Activated T-helper 1 cell treated with anti-CD3 and anti-CD28 coated beads, Interleukin-2, amount 50 U/mL, for 16 hours (primary cell): ENCODE measurements at places on chromosomes 2 and 18.

DNA sequence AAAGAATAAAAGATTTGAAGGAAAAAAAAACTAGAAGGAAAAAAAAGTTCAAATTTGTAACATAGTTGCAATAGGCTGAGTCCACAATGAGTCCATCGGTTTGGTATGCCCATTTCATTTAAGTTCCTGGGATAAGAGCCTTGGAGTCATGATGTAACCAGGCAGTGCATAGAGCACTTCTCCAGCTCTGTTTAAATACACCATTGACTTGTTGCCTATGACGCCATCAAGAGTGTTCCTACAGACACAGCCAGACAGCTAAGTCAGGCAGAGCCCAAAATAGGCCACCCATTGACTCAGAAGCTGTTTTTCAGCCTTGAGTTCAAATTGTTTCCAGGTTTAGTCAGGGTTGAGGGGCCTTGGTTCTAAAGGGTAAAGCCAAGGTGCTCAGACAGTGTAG is 44.9 kb downstream of the SOCS6 start:
- DNase-seq = no peak

DNA sequence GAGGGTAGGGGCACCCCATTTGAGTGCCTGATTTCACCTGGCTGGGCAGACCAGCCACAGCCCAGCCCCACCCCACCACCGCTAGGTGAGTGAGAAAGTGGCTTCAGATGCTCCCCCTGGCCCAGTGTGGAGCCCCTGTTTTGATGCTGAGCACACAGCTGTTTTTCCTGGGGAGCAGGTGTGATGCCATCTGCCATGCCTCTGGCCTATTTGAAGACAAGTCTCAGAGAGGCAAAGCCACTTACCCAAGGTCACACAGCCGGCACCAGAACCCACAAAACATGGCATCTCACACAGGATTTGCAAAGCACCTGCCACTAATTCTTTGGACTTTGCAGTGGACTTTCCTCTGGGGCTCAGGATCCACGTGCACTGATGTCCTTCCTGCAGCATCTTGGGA is 131.3 kb downstream of the INHBB start:
- DNase-seq = no peak

DNA sequence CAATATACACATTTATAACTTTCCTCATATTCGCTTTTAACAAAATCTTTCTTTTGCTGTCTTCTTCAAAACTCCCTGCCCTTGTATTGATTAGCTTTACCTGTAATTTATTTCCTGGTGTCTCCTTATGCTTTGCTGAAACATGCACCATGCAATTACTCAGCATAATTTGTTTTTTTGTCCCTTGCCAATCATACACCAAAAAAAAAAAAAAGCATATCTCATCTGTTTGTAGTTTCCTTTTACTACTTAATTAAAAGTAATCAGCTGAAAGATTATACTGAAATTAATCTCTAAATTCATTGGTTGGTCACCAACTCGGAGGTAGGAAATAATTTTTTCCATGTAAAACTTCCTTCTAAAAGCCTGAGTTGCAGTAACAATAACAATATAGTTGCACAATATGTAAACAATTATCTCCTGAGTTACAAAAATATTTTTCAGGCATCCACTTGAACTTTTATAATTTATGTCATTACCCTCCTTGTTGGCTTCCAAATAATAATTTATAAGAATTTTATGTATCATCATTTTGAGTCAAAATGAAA is 53.0 kb upstream of the ROCK1 start:
- DNase-seq = no peak

GRCh38 chr2:163602196-163602595 is 133.6 kb downstream of the FIGN start:
- no peak for DNase-seq

DNA sequence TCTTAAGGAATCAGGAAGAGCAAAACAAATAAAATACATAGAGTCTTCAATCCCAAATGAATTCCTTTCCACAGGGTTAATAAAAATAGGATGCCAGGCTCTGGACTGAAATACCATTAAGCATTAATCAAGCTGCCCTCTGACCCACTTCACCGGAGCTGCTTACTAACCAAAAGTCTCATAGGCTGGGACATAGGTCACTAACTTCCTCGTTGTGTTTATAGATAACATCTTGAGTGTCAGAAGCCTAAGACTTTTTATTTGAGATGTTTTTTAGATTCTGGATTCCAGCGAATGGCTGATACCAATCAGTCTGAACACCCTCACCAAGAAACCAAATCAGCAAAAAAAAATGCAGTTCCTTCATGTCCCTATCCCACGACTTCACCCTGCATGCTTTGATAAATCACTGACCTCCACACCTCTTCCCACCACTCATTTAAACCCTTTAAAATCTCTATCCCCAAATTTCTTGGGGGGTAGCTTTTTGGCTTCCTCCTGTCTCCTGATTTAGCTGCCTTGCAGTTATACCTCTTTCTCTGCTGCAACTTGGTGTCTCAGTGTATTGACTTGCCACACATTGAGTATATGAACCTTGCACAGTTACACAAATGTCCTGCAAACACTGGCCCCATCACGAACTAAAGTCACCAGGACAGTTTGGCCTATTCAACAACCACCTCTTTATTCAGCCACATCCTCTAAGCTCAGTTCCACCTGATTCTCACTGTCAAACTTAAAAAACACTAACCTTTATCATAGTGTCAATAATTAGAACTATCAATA is 399.3 kb downstream of the METTL4 start:
- DNase-seq = no peak

DNA sequence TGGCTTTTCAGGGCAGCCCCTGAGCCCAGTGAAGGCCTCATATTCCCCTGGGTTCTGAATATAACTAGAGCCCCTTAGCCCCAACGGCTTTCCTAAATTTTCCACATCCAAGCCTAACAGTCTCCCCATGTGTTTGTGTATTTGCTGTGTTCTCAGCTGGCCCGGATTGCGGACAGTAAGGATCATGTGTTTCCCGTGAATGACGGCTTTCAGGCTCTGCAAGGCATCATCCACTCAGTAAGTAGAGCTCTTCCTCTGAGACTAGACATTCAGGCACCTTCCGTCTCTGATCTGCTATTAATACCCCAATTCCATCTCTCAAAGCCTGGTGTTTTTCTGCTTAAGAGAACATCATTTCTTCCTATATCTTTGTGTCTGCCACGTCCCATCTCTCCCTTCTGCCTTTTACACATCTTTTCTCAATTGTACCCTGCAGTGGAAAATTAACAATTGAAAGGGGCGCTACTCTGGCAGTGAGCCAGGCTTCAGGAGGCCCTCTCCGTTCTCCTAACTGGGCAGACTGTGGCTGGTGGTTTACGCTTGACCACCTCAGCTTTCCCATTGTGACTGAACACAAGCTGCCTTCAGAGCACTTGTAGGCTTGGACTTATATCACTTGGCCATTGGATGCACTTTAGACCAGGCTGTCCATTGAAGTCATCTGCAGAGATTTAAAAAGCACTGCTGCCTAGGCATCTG is 64.4 kb downstream of the ANTXR1 start:
- no peak for DNase-seq

GRCh38 chr2:193566276-193566675 is 1371.5 kb upstream of the TMEFF2 start:
- DNase-seq = no peak

DNA sequence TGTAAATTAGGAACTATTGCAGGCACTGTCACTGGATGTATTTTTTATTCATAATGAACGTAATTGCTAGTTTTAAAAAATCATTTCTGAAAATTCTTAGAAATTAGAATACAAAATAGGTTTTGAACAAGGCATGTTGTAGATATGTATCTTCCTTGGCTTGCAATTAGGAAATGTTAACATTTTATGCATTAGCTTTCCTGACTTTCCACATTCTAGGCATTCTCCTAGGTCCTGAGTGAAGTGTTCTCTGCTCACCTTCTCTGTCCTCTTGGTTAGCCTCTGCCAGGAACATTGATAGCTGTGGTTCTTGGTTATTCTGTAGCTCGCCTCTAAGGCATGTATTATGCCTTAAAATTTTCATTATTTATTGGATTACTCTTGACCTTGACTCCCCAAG is 130.3 kb downstream of the FHOD3 start:
- DNase-seq = no peak

- no peak for DNase-seq
Observed at GRCh38 chr2:20012282-20013125, at the start of gene MATN3. MATN3 (minus strand) TSS chr2:20012668; CDS start chr2:20012631, 37 bp downstream.

- DNase-seq = no peak
Observed at GRCh38 chr2:203592470-203592869, 57.4 kb upstream of the RAPH1 start.

DNA sequence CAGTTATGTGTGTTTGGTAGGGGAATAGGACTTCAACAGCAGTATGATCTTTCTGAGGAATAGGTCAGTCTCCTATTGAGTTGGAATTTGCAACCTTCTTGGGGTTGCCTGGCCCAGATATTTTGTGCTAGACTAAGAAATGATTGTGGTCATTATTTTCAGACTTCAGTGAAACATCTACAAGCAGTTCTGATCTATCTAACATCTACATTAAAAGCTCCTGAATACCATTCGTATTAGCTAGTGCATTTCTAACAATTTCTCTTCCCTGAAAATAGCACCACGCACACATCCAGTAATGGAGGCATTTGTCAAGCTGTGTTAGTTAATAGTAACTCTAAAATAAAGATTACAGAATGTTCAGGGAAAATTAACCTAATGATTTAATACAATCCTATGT is 179.3 kb downstream of the FIGN start:
- DNase-seq = no peak

- no peak for DNase-seq
Observed at GRCh38 chr2:101889460-101890098, 102.2 kb upstream of the IL1R2 start.

- DNase-seq = no peak
Observed at GRCh38 chr2:129361688-129362087, 617.8 kb upstream of the RAB6C start.

GRCh38 chr2:433216-433615 is 145.3 kb upstream of the ALKAL2 start:
- DNase-seq = no peak

DNA sequence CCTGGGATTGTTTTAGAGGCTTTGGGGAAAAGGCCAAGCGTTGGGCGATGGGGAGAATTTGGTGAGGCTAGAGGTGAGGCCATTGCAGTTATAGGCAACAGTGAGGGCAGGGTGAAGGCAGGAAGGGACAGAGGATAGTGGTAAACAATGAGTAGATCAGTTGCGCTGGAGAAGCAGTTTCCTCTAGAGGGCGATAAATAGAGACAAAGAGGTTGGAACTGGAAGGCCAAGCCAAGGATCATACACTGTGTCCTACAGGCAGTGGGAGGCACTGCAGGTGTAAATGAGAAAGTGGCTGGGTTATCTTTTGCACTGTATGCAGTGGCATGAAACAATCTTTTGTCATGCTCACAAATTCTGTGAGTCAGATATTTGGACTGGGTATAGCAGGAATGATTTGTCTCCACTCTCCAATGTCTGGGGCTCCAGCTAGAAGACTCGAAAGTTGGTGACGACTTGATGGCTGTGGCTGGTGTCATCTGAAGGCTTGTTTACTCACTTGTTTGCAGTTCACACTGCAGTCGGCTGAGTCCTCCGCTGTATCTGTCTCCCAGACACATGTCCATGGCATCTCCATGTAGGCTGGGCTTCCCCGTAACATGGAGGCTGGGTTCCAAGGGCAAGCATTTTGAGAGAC is 82.1 kb downstream of the TNP1 start:
- DNase-seq = no peak

DNA sequence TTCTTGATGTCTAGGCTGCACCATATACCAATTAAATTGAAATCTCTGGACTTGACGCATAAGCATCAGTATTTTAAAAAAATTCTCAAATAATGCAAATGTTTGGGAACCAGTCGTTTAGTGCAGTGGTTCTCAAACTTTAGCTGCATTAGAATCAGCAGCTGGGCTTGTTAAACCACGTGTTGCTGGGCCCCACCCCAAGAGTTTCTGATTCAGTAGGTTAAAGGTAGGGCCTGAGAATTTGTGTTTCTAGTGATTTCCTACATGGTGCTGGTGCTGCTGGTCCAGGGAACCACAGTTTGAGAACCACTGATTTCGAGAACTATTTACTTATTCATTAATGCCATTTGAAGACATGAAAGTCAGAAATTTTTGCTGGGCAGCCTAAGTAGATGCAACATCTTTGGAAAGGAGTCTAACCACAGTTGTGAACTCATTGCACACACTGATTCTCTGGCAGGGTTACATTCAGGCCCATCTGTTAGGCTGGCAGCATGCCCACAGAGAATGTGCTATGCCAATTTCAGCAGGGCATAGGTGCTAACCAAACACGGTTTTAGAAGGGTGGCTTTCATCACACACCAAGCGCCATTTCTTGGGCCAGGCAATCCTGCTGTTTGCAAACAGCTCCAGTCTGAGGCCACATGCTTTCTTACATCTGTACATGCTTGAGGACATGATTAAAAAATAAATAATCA is 26.4 kb upstream of the ATP5MC3 start:
- no peak for DNase-seq

- no peak for DNase-seq
Observed at GRCh38 chr2:240032406-240033329, 2.4 kb upstream of the OR6B2 start.

GRCh38 chr2:53077413-53077812 is 690.2 kb upstream of the CHAC2 start:
- DNase-seq = no peak

DNA sequence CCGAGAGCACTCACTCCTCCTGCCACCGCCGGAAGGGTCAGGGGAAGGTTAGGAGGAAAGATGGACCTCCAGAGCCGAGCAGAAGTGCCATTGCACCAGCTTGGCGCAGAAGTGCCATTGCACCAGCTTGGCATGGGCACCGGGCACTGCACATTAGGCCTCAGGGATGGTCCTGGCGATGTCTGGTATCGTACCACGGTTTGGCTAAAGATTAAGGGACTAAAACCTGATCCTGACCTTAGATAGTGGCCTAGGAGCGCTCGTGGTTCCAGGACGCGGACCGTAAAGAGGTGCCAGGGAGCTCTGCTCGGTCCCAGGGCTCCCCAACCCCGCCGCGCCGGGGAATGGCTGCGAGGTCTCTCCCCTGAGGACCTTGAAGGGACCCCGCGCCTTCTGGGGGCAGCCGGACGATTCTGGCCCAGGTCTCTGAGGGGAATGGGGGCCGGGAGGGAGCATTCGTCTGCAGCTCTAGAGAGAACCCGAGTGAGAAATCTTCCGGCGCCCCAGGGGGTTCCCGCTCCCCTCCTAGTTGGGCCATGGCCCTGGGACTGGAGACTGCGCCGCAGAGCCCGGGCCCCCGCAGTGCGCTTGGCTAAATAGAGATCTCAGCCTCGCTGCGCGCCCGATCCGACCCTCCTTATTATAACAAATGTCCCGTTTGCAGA is 1.8 kb downstream of the PAX8 start:
- no peak for DNase-seq

GRCh38 chr18:35942661-35943060 is 29.8 kb upstream of the RMP24 start:
- DNase-seq = no peak

- DNase-seq = no peak
Observed at GRCh38 chr2:118493213-118493612, 354.2 kb downstream of the EN1 start.
